ENCODE measurements at places on chromosomes 4 and X.
A peak's percentile ranks its signal among the peaks of the same experiment; 100 is the strongest.

GRCh38 chr4:160110891-160111290 is 1008.0 kb downstream of the RAPGEF2 start:
- DNase-seq = no peak

DNA sequence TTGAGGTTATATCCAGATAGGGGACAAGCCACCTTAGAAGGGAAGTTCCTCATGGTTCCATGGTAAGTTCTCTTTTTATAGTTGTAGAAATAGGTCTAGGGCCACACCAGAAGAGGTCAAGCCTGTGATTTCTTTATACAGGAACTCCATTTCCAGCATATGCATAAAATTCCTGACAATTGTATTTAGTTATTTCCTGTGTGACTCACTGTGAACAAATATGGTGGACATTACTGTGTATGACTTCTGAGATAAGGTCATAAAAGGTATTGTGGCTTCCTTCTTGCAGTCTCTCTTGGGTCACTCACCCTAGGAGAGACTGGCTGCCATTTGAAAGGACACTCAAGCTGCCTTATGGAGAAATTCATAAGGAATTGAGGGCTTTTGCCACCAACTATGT is 2.2 kb upstream of the C4orf36 start:
- DNase-seq = peak; percentile 58

GRCh38 chr4:99817309-99817890 is 773 bp downstream of the DAPP1 start:
- no peak for DNase-seq

DNA sequence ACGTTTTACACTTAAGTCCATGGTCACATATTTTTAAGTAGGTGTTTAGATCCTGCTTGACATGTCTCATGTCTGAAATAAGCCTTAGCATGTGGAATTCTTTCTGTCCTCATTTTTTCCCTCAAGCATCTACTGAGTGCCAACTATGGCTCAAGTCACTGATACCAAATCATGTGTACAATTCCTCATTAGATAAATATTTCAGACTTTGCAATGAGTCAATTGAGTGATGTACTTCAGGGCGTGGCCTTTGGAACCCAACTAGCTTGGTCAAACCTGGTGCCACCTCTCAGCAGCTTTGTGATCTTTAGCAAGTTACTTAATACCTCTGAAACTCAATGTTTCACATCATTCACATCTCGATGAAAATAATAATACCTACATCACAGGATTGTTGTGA is 12.6 kb upstream of the JADE1 start:
- peak; percentile 6 for DNase-seq

DNA sequence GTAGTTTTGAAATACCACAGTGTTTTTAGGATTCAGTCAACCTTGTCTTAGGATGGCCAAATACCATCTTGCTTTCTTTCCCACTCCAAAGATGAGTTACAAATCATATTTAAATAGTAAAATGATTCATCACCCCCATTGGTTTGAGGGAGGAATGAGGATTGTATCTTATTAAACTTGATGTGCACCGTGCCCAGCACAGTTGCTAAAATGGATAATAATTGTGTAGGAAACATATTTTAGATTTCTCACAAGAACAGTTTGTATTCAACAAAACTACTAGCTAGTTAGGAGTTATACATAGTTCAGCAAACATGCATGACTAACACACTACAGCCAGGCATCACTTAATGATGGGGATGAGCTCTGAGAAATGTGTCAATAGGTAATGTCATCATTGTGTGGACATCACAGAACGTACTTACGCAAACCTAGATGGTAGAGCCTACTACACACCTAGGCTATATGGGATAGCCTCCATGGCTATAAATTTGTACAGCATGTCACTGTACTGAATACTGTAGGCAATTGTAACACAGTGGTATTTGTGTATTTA is 245.4 kb downstream of the FBXW7 start:
- DNase-seq = no peak

- no peak for DNase-seq
Observed at GRCh38 chr4:24169956-24170355, 280.1 kb upstream of the PPARGC1A start.

DNA sequence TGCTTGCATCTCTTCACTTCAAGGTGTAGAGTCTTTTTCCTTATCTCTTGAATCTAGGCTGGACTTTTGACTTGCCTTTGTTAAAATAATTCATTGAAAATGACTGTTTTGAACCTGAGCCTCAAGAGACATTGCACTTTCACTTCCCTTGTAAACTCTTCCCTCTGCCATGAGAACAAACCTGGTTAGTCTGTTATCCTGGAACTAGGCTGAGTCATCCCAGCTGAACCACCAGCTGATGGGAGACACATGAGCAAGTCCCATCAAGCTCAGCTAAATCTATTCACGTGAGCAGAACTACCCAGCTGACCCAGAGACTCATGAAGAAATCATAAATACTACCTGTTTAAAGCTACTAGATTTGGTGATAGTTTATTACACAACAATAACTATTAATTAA is 202.3 kb upstream of the CENPE start:
- no peak for DNase-seq

DNA sequence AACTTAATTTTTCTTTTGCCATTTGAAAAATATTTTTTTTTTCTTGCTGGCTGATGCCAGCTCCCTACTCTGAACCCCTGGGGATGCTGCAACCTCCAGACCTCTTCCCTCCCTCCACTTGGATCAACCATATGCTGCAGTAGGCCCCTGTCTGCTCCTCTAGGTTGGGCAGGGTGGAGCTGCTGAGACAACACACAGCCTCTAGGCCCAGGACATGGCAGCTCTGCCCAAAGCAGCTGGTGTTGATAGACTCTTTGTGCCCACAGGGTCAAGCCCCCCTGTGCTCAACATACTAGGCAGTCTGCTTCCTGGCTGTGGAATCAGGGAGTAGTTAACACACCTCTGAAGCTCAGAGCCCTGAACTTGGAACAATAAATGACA is 19.9 kb upstream of the CLNK start:
- no peak for DNase-seq

- no peak for DNase-seq
Observed at GRCh38 chr4:71587995-71588394, 195.9 kb downstream of the GC start.

- no peak for DNase-seq
Observed at GRCh38 chr4:40182001-40182400, 14.8 kb upstream of the RHOH start.

DNA sequence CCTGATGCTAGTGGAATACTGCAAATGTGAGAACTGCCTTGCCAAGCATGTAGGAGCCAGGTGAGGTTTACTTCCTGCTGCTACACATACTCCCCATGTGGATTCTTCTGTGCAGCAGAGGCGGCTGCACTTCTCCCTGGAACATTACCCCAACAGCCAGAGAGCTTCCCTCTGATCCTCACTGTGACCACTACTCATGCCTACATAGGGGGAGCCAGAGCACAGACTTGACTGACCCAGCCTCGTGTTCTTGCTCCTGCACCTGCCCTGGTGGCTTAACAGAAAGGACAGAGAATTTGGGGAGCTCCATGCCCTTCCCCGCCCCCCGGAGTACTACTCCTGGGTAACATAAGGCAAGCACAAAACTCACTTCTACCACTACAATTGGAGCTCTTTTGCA is 38.4 kb downstream of the UGT2A2 start:
- no peak for DNase-seq

DNA sequence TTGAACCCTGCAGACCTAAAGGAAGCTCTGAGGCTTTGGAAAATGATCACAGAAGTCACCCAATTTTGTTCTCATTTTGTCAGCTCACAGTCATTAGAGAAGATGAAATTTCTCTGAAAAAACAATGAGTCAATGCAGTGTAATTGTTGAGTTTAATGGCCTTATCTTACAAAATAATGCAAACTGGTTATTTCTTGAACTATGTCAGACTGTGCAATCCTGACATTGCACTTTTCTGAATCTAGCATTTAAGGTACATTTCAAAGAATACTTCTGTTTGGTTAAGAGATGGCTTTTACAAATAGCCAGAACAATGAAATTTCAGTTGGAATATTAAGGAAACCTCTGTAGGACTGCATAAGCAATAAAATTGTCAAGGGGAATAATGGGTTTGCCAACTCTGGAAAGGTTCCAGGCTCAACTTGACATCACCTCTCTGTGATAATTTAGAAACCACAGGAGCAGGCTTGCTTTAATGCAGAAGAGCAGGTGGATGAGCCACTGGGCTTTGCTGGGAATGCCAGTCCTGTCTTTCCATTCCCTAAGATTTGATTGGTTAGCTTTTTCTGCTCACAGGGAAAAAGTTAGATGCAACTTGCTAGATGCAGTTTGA is 222.8 kb downstream of the FRMPD4 start:
- DNase-seq = no peak

- DNase-seq = peak; percentile 13
Observed at GRCh38 chrX:53223068-53223693, 1.8 kb downstream of the KDM5C start.

- no peak for DNase-seq
Observed at GRCh38 chr4:74415602-74416300, 29.2 kb upstream of the AREG start.

DNA sequence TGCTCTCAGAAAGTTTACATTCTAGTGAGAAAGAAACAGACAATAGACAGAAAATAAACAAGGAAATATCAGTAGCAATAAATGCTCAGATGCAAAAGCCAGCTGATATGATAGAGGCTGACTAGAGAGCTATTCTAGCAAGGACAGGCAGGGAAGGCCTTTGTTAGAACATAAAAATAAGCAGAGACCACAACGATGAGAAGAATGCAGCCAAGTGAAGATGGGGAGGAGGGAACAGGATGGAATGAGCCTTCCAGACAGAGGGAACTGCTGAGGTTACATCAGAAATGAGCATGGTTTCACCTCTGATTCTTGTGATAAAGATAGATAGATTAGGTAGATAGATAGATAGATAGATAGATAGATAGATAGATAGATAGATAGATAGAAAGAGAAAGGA is 7.6 kb upstream of the SOWAHB start:
- DNase-seq = no peak

DNA sequence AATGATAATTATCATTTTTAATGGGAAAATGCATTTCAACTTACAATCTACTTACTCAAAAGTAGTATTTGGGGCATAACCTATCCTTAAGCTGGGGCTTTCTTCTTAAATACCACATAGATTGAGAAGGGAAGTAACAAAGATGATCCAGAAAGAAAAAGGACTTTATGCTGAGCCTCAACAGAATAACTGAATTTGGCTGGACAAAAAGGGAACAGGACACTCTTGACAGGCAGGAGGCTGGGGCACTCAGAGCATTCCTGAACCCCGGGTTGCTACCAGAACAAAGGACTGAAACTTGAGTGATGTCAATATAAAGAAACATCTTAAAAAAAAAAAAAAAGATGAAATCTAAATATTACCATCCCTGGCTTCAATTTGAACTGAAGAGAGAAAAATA is 23.9 kb downstream of the RELL1 start:
- DNase-seq = no peak

GRCh38 chrX:36436361-36436760 is 516.8 kb downstream of the CFAP47 start:
- no peak for DNase-seq

- no peak for DNase-seq
Observed at GRCh38 chr4:74692972-74693371, 101.4 kb downstream of the BTC start.

- no peak for DNase-seq
Observed at GRCh38 chr4:40520533-40520932, 109.1 kb downstream of the RBM47 start.

GRCh38 chr4:83639849-83640493 is 104.1 kb downstream of the GPAT3 start:
- peak; percentile 79 for DNase-seq

- no peak for DNase-seq
Observed at GRCh38 chrX:139267851-139268250, 262.7 kb upstream of the F9 start.

DNA sequence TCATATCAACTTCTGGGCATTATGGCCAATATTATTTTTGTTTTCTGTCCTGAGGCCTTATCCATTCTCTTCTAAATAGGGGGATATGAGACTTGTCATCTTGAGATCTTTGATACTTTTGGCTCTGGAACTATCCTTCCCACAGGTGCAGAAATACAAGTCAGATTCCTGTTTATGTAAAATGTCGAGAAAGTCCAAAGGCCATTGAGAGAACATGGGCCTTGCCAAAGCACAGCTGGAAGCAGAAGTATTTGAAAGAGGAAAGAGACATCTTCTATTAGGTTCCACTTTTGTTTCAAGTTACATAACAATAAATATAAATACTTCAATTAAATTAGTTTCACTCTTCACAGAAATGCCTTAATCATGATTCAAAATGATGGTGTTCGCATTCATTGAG is 20.8 kb upstream of the PRSS48 start:
- DNase-seq = no peak

DNA sequence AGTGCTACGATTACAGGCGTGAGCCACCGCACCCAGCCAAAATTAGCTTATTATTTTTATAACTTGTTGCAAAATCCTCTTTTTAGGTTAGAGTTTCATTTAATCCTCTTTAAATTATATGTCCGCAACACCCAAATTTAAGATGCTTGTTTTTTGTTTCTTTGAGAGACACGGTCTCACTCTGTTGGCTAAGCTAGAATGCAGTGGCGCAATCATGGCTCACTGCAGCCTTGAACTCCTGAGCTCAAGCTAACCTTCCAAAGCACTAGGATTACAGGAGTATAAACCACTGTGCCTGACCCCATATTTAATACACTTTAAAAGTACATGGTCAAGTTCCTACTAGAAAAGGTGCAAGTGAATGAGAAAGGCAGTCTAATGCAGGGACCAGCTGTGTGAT is 2.2 kb downstream of the RBBP7 start:
- no peak for DNase-seq

GRCh38 chr4:67723949-67724348 is 23.0 kb upstream of the UBA6 start:
- no peak for DNase-seq

DNA sequence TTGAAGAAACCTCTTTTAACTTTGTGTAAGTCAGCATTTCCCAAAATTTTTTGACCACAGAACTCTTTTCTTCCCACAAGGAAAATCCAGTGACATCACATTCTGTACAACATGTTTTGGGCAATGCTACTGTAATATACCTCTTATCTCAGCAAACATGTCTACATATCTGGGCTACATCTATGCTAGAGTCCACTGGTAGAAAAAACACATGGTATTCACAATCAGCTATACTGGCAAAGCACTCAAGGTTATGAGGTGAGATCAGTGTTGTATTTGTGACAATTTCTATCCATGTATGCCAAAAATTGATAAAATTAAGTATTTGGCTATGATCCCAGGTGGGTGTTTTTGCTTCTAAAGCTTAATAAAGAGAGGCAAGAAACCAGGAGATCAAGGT is 98.0 kb downstream of the ATP11C start:
- DNase-seq = no peak

GRCh38 chrX:65581661-65582339 is 47.2 kb upstream of the LAS1L start:
- peak; percentile 45 for DNase-seq

GRCh38 chrX:51855698-51856097 is 37.7 kb upstream of the MAGED1 start:
- no peak for DNase-seq

GRCh38 chrX:39755143-39756032 is 342.4 kb downstream of the BCOR start:
- DNase-seq = peak; percentile 86

All from LoVo (cell line).